ENCODE measurements at places on chromosomes 1 and 21.

DNA sequence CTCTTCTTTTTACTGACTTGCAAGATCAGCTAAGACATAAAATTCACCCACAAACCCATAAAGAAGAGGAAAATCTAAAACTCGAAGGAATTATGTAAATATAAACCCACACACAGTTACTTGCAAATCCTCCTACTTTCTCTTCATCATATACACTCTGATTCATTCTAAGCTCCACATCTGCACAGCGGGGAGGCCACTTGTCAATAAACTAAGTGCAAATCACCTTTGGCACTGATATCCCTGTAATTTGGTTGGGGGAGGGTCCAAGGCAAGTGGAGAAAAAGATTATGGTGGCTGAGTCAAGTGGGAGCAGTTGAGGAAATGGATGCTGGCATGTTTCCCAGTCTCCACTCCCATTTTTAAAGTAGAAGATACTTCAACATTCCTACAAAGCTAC is 596.5 kb downstream of the MATN1 start:
- no peak for DNase-seq

DNA sequence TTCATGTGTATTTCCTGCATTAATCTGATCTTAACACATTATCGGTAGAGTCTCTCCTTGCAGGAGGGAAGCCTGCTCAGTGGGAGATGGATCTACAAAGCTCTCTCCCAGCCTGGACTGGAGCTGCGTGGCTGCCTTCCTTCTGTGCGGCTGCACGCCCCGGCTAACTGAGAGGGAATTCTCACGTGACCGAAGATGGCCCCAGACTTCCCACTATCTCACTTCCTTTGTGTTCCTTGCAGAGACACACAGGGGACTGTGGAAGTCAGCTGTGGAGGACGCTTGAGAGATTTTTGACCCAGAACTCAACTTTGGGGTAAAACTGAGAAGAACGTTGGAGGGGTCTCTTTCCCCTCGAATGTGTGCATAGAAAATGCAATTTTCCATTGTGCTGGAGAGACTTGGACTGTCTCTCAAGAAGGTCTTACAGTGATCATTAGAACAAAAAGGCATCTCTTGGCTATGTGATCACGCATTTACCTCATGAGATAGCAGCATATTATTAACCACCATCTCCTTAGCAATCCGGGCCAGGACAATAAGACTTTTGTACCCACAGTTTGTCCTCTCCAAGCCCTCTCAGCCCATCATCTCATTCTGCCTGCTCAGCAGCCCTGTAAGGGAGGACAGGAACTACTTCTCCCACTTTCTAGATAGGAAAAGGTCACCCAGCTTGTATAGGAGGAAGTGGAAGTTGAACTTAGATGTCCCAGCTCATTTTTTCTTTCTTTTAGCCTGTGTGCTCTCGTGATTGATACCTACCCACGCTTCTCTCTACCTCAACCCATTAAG is 49.3 kb upstream of the TARBP1 start:
- peak; percentile 51 for DNase-seq

- DNase-seq, result no peak
Measured at GRCh38 chr1:54973205-54973921, 7.1 kb upstream of the TMEM61 start.

- DNase-seq, result no peak
Measured at GRCh38 chr1:176144526-176144925, 62.6 kb downstream of the COP1 start.

DNA sequence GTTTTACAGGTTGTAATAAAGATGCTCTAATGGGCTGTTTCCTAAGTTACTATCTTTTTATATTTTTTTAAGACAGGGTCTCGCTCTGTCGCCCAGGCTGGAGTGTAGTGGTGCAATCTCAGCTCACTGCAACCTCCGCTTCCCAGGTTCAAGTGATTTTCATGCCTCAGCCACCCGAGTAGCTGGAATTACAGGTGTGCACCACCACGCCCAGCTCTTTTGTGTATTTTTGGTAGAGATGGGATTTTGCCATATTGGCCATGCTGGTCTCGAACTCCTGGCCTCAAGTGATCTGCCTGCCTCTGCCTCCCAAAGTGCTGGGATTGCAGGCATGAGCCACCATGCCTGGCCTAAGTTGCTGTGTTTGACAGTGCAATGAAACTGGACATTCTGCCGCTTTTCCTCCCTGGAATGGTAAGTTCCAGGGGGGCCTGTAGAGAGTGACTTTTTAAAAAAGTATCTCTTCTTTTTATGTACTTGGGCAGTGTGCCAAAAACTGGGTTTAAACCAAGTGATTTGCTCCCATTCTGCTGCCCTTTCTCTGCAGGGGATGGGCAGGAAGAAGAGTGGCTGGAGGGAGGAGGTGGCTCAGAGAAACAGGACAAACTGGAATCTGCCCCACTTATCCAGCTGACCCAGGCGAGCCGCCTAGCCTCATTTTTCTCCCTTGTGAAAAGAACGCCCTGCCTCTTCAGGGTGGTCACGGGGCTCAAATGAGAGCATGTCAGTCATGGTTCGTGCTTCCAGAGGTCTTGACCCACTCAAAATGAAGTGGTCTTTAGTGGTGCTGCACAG is 2.3 kb downstream of the SLC37A1 start:
- DNase-seq, result no peak

GRCh38 chr1:71104417-71104816 is 23.6 kb upstream of the ZRANB2 start:
- no peak for DNase-seq

DNA sequence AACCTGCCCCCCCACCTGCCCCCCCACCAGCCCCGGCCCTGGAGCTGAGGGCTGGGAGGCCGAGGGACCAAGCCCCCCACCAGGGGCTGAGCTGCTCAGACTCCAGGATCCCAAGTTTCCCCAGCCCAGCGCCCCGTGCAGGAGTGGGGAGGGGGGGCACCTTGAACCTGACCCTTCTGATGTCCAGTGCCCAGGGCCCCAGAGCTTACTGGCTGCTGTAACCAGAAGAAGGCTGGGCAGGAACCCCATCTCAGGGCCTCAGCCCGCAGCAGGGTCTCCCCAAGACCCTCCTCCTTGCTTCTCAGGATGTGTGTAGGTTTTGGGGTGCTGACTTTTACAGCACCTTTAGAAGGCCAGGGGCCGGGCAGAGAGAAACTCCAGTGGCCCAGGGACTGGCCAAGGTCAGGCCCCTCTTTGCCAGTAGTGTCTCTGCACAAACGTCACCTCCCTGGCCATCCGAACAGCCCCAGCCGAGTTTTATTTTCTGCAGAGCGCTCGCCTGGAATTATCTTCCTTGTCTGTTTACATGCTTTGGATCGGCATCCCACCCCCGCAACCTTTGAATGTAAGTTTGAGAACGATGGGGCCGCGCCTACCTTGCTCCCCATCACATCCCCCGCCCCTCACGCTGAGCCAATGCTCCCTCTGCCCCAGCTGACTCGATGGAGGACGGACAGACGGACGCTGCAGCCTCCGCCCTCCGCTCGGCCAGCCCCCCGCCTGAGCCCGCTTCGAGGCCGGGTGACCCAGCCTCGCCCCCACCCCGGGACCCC is 70.1 kb upstream of the CASZ1 start:
- DNase-seq, result no peak

DNA sequence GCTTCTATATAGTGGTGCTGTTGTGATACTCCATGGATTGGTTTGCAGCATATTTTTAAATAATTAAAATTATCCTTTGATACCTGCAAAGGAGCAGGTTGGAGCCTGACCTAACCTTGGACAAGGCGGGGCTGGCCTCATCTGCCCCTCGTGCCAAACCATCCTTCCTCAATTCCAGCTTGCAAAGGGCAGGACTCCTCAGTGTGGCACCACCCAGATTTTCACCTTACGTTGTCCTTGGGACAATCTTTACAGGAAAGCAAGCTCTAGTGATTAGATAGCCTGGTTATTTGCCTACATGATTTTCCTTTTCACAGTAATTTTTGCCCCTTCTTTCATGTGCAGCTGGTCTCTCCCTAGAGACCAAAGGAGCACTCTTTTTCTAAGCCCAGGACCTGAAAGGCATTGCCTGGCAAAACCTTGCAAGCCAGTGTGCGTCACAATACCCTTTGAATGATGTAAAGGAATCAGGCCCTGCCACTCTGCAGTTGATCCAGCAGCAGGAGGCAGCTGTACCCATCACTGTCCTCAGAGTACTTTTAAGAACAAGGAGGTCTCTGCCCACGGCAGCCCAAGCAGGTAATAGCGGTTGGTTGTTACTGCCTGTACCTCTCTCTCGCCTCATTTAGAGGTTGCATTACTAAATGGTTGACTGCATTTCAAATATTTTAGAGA is 99.4 kb downstream of the ADSS2 start:
- DNase-seq, result no peak

DNA sequence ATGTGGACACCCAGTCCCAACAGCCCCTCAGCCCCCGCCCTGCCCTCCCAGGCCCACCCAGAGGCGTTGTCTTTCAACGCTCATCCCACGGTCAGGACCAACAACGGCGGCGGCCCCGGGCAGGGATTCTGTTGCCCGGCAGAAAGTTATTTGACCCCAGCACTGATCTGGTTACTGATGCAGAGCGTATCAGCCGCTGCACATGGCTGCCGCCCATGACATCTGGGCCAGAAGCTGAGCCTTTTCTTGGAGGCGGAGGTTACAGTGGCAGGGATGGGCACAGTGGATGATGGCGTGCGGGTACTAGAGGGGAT is 127.1 kb upstream of the ARHGEF16 start:
- DNase-seq, result no peak

GRCh38 chr1:101371259-101371658 is 134.4 kb downstream of the S1PR1 start:
- no peak for DNase-seq

GRCh38 chr21:29105218-29105617 is 25.2 kb upstream of the MAP3K7CL start:
- no peak for DNase-seq

DNA sequence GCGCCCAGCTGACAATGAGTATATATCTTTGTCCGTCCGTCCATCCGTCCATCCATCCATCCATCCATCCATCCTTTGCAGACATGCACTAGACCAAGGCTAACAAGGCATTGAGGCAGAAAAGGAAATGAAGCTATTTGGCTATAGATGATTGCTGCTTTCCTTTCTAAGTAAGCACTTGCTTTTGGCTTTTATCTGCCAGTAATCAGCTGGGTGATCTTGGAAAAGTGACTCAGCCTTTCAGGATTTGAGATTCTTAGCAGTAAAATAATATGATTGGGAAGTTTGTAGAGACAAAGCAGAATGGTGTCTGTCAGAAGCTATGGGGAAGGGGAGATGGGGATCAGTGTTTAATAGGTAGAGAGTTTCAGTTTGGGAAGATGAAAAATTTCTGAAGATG is 22.7 kb downstream of the ZFYVE9 start:
- no peak for DNase-seq

GRCh38 chr21:42198929-42199867 is 19.7 kb upstream of the ABCG1 start:
- no peak for DNase-seq

DNA sequence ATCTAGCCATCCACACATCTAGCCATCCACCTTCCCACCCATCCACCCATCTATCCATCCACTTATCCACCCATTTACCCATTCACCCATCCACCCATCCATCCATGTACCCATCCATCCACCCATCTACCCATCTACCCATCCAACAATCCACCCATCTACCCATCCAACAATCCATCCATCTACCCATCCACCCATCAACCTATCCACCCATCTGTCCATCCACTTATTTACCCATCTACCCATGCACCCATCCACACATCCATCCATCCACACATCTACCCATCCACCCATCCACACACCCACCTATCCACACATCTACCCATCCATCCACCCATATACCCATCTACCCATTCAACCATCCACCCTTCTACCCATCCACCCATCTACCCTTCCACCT is 238.4 kb downstream of the DYRK1A start:
- no peak for DNase-seq

GRCh38 chr1:89555550-89555949 is 30.9 kb downstream of the LRRC8B start:
- DNase-seq, result no peak

- DNase-seq, result no peak
Measured at GRCh38 chr21:22585558-22585957, 1587.3 kb downstream of the NCAM2 start.

DNA sequence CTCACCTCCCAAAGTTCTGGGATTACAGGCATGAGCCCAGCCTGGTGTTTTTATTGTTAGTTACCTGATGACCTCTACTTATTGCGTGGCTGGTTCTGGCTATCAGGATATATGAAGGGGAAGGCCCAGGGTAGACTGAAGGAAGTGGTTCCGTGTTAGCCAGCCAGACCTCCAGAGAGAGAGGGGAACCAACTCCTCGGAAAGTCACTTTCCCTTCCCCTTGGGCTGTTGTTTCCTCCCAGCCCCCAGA is 2.5 kb upstream of the RCSD1 start:
- no peak for DNase-seq

DNA sequence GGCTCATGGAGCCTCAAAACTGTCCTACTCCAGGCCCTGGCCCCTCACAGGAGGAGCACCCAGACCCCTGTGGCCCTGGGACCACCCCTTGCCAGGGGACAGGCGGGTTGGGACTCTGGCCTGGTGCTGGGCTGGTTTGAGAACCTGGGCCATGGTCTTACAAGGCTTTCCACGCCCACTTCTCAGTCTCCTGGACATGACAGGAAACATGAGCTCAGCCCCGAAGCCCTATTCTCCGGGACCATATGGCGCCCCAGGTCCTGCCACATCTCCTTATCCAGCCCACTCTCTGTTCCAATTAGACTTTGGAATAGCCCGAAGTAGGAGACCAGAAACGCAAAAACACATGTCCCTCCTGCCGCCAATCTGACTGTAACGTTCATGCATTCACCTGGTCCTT is 47.9 kb downstream of the KCNAB2 start:
- no peak for DNase-seq

GRCh38 chr1:33610864-33611455 is 138.5 kb downstream of the ZSCAN20 start:
- no peak for DNase-seq

- DNase-seq, result no peak
Measured at GRCh38 chr1:206127336-206127735, 10.1 kb upstream of the AVPR1B start.

GRCh38 chr1:84352298-84353106 is 45.8 kb upstream of the DNASE2B start:
- no peak for DNase-seq

DNA sequence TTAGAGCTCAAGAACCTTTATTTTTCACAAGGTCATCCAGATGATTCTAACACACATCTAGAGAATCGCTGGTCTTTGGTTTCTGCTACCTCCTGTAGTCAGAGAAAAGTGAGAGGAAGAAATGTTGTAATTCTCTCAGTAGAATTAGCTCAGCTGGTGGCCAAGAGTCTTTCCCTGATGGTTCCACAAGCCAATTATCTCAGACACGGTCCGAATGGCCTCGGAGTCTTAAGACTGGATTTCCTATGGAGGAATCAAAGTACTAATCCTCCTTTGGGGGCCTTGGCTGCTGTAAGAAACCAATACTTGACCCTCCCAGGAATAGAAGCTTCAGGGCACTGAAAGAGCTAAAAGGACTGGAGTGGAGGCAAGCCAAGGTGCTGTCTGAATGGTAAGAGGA is 1.8 kb downstream of the TMEM81 start:
- no peak for DNase-seq
